Activated CD8-positive, alpha-beta memory T cell treated with anti-CD3 and anti-CD28 coated beads for 1 hour (primary cell): ENCODE measurements at places on chromosomes 4 and X.

GRCh38 chrX:136572030-136572429 lies 40.0 kb downstream of the VGLL1 start:
- DNase-seq: no peak

DNA sequence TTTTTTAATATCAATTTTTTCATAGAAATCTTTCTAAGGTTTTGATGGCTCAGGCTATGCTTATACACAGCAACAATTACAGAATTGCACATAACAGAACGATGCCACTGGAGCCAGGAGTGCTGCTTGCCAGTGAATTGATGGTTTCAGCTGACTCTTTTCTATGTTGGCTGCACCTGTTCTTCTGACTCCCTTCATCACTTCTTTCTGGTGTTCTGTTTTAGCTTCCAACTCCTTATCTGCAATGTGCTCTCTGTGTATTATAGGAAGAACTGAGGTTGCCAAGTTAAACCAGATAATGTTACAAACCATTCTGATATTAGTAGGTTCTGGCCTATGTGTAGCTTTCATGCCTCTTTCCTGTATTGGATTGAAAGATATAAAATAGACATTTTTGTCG lies 11.6 kb upstream of the VEGFD start:
- no peak for DNase-seq

- DNase-seq: no peak
These were observed 131.5 kb downstream of the PACRGL start for GRCh38 chr4:20831746-20832145.

DNA sequence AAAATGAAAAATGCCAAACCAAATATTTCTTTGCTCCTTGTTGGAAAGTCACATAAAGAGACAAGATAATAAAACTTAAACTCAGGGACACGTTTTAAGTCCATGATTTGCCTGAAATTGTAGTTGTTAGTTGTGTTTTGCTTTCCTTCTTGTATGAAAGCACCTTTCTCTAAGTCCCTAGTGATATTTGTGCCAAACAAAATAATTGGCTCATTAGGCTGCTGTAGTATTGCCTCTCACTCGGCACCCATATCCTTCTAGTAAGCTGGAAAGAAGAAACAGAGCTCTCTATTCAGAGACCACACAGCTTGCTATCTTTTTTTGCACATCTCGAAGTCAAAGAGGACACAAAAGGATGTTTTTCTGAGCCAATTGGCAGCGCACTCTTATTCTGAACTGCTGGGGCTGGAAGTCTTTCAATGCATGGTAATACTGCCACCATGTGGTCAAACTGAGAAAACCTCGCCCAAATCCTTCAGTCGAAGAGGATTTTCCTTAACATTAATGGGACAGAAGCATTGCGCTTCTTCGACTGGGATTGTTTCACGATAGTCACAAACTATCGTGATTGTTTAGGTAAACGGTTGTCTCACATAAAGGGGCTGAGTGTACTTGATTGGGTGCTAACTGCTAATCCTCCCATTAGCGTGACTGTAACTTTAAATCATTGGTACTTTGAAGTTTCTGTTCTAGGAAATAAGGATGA lies 571.9 kb upstream of the LCORL start:
- DNase-seq: no peak

- no peak for DNase-seq
These were observed 108.4 kb upstream of the ATXN3L start for GRCh38 chrX:13428053-13428786.

- DNase-seq: no peak
These were observed 37.4 kb downstream of the CYTL1 start for GRCh38 chr4:4981827-4982226.

DNA sequence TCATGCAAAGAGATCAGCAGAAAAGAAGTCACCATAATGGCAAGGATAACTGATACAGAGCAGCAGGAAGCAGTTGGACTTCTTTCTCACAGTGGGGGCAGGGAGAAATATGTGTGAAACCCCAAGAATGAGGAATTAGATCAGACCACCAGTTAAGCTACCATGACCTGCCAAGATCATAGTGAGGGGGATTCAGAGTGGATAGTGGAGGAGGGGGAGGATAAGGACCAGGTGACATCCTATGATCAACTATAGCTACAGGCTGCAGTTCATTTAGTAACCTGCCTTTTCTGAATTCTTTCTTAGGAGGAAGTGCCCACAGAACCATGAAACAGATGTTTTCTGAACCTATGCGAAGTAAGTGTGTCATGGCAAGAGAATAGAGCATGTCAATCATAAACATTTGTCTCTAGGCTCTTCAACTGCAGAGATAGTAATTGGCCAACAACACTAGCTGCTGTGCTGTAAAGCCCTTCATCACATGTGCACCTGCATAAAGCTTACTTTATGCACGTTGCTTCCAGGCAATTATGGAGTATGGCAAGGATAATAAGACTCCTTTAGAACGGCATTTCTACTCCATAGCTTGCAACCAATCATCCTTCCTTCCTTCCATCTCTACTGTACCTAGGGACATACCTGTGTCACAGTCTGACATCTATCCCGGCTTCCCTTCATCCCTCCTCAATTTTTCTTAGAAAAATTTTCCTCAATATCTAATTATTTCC lies 329.7 kb downstream of the EPHA5 start:
- DNase-seq: no peak

DNA sequence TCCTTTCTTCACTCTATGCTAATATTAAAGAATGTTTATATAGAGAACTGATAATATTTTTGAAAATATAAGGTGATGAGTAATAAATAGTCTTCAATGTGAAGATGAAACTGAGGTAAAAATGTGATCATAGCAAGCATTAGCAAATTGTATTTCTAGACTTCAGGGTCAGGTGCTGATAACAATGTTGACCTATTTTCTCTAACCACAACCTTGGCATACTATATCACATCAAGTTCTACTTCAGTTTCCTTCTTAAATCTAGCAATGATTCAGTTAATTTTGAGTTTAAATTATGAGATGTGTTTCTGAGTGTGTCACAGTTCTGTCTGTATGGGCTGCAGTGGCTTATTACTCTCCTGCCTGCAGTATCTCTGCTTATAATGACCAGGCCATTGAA lies 209.4 kb downstream of the RAPGEF2 start:
- DNase-seq: no peak

DNA sequence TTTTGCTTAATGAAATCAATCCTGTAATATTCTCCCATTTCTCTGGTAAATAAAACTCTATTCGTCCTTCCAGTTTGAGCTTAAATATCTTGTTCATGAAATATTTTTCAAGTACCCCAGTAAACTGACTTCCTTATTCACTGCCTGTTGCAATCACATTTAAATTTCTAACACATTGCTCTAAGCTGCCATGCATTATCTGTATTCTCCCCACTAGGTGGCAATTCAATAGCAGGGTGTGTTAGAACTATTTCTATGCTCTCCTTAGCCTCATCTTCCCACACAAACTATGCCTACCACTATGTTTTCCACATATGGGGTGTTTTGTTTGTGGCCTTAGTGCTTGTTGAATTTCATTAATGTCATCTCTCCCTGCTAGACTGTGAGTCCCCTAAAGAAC lies 377.1 kb upstream of the HS3ST1 start:
- DNase-seq: no peak

- no peak for DNase-seq
These were observed 19.1 kb upstream of the MECP2 start for GRCh38 chrX:154116426-154117211.

DNA sequence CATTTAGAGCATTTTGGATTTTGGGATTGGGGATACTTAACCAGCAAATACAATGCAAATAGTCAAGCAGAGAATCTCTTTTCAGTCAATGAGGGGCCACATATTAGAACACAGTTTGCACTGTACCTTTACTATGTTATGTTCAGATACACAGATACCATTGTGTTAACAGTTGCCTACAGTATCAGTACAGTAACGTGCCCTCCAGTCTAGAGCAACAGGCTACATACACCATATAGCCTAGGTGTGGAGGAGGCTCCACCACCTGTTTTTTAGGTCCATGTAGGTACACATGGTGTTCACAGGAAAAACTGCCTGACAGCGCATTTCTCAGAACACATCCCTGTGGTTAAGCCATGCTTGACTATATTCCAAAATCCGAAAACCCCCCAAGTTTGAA lies 9.1 kb downstream of the GRPEL1 start:
- DNase-seq: no peak

- no peak for DNase-seq
These were observed 1.0 kb upstream of the TLR1 start for GRCh38 chr4:38805530-38806145.

- DNase-seq: no peak
These were observed 46.5 kb downstream of the TMA16 start for GRCh38 chr4:163540977-163541376.

GRCh38 chrX:7076245-7076661 lies 71.3 kb upstream of the STS start:
- no peak for DNase-seq

DNA sequence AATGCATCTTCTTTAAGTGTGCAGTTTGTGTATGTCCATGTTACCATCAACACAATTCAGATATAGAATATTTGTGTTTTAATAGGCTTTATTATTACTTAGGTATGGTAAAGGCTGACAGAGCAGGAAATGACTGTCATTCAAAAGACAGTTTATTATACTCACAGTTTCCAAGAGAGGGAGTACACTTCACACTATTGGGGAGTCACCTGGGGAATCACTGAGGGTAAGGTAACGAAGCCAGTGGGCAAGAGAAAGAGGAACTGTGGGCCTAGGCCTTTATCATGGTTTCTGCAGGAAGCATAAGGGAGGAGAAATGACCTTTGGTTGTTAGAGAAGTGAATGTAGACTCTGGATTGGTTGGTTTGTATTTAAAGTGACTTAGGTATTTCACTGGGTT lies 235.1 kb upstream of the HCCS start:
- no peak for DNase-seq

- no peak for DNase-seq
These were observed 311.0 kb downstream of the CENPC start for GRCh38 chr4:67234296-67234695.

- DNase-seq: no peak
These were observed 726.6 kb downstream of the TRAM1L1 start for GRCh38 chr4:116358633-116359222.

DNA sequence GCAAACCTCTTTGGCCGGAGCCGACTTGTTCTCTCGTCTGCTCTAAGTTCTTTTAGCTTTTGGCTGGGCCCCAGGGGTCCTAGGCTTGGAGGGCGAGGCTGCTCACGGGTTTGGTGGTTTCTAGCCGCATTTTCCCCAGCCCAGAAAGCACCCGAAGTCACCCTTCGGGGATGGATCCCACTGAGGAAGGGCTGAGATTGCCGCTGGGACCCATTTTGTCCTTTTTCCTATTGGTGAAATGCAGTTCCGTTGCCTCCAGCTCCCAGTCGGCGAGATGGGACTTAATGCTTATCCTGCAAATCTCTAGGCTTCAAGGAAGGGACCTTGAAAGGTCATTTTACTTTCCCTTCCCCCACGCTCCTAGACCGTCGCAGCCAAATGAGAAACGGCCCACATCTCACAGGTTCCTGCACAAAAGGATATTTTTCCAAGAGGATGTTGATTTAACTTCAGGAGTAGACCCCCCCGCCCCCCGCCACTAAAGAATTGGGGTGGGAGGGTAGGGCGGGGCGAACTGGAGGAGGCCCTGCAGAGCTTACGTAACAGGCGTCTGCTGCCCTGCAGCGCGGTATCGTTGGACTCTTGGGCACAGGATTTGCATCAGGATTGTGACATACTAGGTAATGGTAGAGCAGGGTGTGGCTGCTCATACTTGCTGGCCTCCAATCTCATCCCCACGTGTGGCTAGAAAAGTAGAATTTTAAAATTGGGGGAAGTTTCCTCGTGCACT lies 564 bp downstream of the PGK1 start:
- no peak for DNase-seq
